ENCODE measurements at places on chromosomes 16 and 17. TPM values are rescaled to one million over a fixed set of nuclear protein-coding genes. Genes with fewer than 3 reads are reported as not detected.

DNA sequence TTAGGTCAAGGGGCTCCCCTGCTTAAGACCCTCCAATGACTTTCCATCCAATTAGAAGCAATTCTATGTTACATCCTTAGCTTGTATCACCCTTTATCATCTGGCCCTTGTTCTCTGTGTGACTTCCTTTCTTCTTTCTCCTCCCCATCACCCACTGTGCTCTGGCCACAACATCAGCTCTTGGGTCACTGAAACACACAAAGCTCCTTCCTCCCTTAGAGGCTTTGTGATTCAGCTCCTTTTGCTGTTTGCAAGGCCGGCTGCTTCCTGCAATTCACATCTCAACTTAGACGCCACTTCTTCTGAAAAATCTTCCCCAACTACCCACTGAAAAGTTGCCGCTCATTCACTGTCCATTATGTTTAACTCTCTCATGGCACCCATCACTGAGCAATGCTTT is 130.9 kb upstream of the CACNG3 start:
- no peak for DNase-seq
- no peaks in the 10 kb centered on the region for H3K4me1 ChIP-seq
- H3K27ac ChIP-seq, result no peak overlapping the region
- H3K4me3 ChIP-seq, result no peak overlapping the region
- no peaks in the 10 kb centered on the region for H3K36me3 ChIP-seq
- H3K27me3 ChIP-seq, result peaks cover 17% of the 10 kb centered on the region

DNA sequence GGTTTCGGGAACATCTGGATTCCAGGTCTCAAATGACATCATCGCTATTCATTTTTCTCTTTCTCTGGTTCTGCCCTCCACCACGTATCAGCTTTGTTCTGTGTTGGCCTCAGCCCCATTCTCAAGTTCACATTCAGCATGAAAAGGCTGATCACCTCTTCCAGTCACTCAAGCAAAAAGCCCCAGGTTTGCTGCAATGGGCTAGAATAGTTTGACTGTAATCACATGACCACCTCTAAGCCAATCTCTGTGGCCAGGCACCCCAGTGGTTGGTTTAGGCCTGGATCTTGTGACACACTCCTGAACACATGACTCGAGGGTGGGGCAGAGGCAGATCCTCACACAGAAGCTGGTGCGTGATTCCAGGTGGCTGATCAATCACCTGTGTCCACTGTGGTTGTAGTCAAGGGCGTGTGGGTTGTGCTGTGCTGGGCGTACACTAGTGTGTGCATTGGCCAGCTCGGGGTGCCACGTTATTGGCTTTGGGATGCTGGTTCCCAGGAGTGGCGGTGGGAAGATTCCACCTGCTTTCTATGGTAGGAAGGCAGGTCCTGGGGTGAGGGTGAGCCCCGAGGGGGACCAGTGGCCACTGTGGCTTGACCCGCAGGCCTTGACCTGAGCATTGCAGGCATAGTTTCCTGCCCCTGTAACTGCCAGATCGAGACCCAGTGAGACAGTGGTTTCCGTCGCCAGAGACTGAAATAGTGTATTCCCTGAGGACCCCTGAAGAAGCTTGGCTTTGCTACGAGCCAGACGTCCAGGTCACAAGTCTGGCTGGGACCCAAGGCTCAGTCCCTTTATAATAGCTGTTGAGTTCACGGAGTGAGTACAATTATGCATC is 12.0 kb downstream of the EEF2K start:
- no peaks in the 10 kb centered on the region for H3K4me1 ChIP-seq
- DNase-seq, result no peak
- H3K27me3 ChIP-seq, result no peaks in the 10 kb centered on the region
- H3K27ac ChIP-seq, result no peak overlapping the region
- no peaks in the 10 kb centered on the region for H3K36me3 ChIP-seq

DNA sequence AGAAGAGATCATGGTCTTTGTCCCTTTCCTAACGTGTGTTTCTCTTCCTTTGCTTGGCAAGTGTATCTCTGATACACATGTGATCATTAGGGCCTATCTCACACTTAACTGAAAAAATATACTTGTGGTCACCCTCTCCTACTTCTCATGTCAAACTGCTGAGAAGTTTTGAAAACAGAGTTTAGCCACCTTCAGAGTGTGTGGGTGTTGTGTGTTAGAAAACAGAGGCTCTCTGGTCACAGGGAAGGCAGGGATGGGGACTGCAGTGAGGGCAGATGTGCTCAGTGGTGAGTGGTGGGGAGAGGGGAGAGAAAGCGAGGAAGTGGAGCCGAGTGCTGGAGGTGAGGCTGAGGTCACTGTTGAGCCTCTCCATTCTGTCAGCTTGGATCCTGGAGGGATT is 29.4 kb downstream of the GRB7 start:
- DNase-seq, result no peak
- no peaks in the 10 kb centered on the region for H3K36me3 ChIP-seq
- H3K4me1 ChIP-seq, result no peaks in the 10 kb centered on the region
- H3K27me3 ChIP-seq, result no peaks in the 10 kb centered on the region
- no peak overlapping the region for H3K4me3 ChIP-seq

GRCh38 chr16:82846806-82847205 is 220.0 kb downstream of the CDH13 start:
- H3K4me3 ChIP-seq, result no peak overlapping the region
- H3K27me3 ChIP-seq, result no peaks in the 10 kb centered on the region
- DNase-seq, result no peak
- H3K27ac ChIP-seq, result no peak overlapping the region
- H3K4me1 ChIP-seq, result no peaks in the 10 kb centered on the region

GRCh38 chr16:9807302-9807701 is 374.9 kb downstream of the GRIN2A start:
- H3K4me3 ChIP-seq, result no peak overlapping the region
- no peak for DNase-seq
- no peak overlapping the region for H3K27ac ChIP-seq
- H3K36me3 ChIP-seq, result no peaks in the 10 kb centered on the region
- no peaks in the 10 kb centered on the region for H3K27me3 ChIP-seq

DNA sequence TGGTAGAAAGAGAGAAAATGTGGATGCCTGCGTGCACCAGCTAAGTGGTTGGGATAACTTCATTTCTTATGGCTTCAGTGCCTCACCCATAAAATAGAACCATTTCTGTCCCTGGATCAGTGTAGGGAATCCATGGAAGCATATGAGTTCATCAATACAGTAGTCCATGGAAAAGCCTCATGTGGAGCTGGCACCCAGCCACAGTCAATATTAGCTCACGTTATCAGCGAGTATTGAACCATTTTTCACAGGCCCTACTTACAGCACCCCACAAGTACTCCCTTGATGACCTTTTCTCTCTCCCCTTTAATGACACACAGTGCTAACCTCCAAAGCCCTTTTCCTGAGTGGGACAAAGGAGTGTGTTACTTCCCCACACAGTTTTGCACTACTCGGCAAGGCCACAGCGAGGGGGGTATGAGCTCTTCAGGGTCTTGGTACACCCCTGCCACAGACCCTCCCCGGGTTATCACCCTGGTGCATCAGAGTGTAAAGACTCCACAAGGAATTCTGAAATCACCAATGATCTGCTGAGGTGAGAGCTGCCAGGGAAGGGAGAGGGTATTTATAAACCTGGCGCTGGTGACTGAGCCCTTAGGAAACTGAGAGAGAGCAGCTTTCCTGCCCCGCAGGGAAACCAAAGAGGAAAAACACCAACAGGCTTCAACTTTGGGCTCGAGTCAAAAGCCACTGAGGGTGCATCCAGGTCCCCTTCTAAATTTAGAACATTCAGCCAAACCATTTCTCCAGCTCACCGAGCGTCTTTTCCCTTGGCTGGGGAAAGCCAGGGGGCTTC is 36.9 kb downstream of the DYNLRB2 start:
- H3K4me1 ChIP-seq, result no peaks in the 10 kb centered on the region
- no peaks in the 10 kb centered on the region for H3K36me3 ChIP-seq
- no peaks in the 10 kb centered on the region for H3K27me3 ChIP-seq
- H3K4me3 ChIP-seq, result no peak overlapping the region
- DNase-seq, result no peak

DNA sequence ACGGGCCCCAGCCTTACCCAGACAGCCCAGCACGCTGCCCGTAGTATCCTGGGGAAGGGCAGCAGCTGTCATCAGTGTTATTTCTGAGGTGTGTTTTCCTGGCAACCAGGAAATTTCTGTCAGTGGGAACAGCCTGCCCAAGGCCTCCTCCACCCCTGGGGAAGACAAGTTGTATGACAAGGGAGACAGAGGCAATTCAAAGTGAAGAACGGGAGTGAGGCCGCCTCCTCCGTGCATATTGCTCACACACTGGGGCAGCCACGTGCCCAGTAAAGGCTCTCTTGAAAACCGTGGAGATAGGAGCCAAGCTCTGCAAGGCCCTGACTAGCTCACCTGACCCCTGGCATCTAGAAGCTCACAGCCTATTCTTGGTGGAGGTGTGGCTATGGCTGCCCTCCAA is 57.6 kb downstream of the RAI1 start:
- H3K4me3 ChIP-seq, result no peak overlapping the region
- peak overlapping the region; percentile 39 for H3K27ac ChIP-seq
- H3K27me3 ChIP-seq, result no peaks in the 10 kb centered on the region
- DNase-seq, result no peak
- H3K36me3 ChIP-seq, result no peaks in the 10 kb centered on the region

DNA sequence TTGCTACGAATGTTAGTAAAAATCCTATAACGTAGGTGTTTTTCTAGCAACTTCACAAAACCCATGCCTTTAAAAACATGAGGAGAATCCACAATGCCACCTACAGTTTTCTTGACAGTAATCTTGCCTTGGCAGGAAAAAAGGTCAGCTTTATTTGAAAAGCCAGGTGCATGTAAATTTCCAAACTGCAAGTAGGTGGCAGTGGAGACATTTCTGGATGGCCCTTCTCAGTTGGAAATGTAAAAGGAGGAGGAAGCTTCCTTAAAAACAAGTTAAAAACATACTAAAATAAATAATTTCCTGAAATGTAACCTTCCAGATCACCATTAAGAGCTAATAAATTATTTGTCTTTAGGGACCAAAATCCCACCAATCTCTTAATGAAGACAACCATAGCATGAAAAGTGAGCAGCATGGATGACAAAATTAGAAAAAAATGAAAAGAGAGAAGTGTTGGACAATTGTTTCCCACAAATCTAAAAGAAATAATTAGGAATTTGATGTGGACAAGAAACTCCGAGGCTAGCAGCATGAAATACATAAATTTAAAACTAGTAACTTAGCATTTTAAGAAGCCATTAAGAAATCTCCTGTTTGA is 152.2 kb downstream of the SNX11 start:
- H3K36me3 ChIP-seq, result no peaks in the 10 kb centered on the region
- no peak overlapping the region for H3K4me3 ChIP-seq
- H3K27me3 ChIP-seq, result no peaks in the 10 kb centered on the region
- H3K4me1 ChIP-seq, result peaks cover 36% of the 10 kb centered on the region
- H3K27ac ChIP-seq, result peak overlapping the region; percentile 63

DNA sequence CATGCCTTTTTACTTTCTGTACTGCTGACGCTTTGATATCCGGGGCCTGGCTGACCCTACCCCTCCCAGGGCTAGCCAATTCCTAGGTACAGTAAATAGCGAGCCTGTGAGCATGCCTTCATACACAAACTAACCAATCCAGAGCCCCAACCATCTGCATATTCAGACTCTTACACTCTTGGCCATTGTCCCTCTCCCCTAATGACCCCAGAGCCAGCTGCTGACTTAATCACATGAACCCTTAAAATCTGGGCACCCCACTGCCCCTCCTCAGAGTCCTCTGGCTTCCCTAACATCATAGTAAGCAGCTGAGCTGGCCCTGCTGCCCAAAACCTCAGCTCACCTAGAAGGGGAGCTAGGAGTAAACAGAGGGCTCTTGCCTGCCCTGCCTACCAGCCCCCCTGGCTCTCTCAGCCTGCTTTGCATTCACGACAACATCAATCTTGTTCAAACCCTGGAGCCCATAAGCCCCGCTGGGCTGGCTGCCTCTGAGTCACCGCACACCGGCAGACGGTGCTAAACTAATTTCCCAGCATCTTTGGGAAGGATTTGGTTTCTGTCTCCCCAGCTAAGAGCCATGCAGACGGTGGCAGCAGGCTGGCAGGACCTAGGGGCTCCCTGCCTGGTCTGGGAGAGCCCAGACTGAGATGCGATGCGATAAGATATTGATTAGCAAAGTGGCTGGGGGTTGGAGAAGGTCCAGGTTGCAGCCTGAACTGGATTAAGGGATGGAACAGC is 63.2 kb downstream of the CLEC19A start:
- H3K27ac ChIP-seq, result no peak overlapping the region
- peaks cover 12% of the 10 kb centered on the region for H3K27me3 ChIP-seq
- DNase-seq, result no peak
- H3K4me1 ChIP-seq, result no peaks in the 10 kb centered on the region
- H3K4me3 ChIP-seq, result no peak overlapping the region

DNA sequence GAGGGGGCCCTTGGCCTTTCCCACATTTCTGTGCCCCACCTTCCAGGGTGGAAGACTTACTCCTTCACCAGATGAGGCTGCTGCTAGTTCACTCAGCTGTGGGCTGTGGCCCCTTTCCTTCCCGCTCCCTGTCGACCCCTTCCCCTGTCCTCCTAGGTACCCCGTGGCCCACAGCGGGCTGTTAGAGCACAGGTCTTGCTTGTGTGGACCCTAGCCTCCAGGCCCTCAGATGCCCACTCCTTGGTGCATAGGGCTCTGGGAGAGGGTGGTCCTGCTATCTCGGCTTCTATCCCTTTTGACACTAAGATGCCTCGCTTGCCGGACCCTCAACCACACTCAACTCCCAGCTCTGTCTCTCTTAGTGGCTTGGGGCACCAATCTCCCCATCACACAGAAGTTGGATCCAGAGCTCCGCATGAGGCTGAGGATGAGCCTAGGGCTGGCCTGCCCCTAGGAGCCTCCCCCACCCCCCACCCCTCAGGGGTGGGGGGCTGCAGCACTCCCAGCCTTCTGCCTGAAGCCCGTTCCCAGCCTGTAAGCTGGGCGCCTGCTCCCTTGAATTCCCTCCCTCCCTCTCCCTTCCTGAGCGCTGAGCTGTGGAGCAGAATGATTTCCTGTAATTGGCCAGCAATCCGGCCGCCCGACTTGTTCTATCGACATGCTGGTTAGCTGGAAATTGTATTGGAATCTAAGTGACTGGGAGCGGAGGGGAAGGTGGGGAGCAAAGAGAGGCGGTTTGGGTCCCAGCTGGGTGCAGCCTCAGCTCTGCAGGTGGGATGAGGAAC is 30.9 kb downstream of the DCAKD start:
- no peaks in the 10 kb centered on the region for H3K36me3 ChIP-seq
- no peak overlapping the region for H3K27ac ChIP-seq
- H3K4me3 ChIP-seq, result no peak overlapping the region

GRCh38 chr17:76716146-76716838 is 5.5 kb upstream of the MXRA7 start:
- H3K4me1 ChIP-seq, result peaks cover 8% of the 10 kb centered on the region
- no peak overlapping the region for H3K4me3 ChIP-seq

GRCh38 chr17:67439269-67439668 is 62.2 kb downstream of the PITPNC1 start:
- H3K4me3 ChIP-seq, result no peak overlapping the region
- H3K36me3 ChIP-seq, result no peaks in the 10 kb centered on the region
- DNase-seq, result no peak
- H3K27ac ChIP-seq, result peak overlapping the region; percentile 39

The LPO gene
- not detected for total RNA-seq

Measured in Panc1 (cell line).